ENCODE measurements at places on chromosomes 11 and 22.
A peak's percentile ranks its signal among the peaks of the same experiment; 100 is the strongest.

DNA sequence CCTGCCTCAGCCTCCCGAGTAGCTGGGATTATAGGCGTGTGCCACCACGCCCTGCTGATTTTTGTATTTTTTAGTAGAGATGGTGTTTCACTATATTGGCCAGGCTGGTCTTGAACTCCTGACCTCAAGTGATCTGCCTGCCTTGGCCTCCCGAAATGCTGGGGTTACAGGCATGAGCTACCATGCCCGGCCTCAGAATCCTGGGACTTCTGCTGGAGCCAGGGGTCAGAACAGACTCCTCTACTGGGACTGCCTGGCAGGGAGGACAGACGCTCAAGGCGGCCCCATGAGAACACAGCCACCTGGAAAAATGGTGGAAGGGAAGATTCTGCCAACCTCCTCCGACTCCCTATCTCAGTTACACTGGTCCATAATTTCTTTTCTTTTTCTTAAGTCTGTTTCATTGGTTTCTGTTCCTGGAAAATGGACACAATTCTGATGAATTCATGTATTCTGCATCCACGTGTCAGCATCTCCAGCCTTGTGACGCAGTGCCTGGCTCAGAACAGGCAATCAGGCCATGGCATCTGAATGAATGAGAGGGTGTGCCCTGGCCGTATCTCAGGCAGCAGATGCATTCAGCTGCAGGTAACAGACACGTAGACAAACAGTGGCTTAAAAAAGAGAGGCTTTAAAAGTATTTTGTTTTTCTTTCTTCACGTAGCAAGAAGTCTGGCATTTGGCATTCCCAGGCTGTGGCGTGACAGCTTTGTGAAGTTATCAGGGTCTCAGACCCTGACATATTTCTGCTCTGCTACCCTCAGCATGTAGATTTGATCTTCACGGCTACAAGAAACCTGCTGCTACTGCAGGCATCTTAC, 4.8 kb downstream of the SMIM38 start:
- DNase-seq = no peak

DNA sequence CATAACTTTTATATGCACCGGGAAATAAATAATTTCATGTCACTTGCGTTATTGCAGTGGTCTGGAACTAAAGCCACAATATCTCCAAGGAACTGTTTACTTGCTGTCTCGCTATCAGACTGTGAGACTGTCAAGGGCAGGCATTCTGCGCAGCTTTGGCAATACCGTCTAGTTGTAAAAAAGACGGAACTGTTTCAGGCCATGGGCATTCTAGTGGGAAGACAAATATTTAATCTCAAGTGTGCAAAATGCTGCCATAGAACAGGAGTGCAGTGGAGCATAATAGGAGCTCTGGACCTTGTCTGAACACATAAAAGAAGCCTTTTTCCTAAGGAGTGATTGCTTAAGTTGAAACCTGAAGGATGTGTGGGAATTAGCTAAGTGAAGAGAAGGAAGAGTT, 53.8 kb downstream of the PACS1 start:
- no peak for DNase-seq

- DNase-seq = no peak
These were observed 48.7 kb downstream of the KCNQ1OT1 start for GRCh38 chr11:2651054-2651617.

GRCh38 chr22:36384766-36385481, 2.8 kb downstream of the MYH9 start:
- no peak for DNase-seq

DNA sequence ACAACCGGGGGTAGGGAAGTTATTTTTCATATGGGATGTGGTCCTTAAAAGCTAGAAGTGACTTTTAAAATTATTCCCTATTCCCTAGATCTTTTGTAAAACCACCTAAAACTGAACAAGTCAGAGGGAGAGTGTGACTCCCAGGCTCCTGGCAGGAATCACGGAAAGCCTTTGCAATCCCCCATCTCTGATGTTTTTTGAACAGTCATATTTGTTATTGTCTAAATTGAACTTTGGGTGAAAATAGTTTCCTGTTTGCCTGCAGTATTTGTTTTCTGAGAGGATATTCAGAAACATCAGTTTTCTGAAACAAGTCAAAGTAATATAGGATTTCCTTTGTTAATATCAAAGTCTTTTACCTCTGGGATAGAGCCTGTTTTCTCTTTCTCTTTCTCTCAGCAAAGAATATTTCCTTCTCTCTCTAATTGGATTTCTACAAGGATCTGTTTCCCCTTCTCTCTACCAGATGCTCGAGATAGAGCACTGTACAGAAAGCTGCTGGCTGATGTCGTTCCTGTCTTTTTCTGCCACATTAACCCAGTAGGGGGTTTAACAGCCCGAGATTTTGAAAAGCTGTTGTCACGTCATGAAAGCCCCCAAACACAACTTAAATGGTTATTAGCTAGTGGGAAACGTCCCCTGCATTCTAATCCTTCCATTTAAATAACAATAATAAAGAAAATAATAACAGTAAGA, 132.2 kb upstream of the PITPNB start:
- DNase-seq = no peak

GRCh38 chr11:69915151-69915500, 95.9 kb upstream of the FGF3 start:
- DNase-seq = no peak

- peak; percentile 68 for DNase-seq
These were observed 2.0 kb downstream of the HEPN1 start for GRCh38 chr11:124920870-124921609.

- peak; percentile 42 for DNase-seq
These were observed 189.3 kb downstream of the DBX1 start for GRCh38 chr11:19970944-19971343.

DNA sequence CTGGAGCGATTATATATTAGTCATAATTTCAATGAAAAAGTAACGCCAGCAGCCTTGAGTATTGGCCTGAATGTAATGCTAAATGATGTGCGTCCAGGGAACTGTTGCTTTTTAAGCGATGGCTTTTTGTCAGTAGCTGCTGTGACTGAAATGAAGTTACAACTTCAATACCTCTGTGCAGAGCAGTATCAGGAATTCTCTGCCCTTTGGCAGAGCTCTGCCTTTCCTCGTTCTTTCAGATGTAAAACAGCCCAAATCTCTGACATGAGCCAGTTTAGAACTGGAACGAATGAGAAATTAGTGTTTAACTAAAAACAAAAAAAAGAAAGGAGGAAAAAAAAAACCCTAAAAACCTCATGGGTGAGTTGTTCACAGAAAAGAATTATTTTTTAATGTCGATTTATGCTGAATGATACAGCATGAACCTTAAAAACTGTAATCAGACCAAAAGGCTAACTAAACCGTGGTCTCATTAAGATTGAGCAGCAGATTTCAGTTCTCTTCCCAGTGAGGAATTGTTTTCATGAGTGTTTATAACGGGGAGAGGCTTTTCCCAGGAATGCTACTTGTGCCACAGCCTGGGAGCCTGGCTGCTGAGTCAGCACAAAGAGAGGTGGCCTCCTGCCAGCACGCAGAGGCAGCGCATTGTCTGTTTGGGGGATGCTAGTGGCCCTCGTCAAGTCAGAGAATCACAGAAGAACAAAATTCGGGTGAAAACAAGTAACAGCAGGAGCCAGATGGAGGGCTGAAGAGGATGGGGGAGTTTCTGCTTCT, 146.2 kb upstream of the RASSF10 start:
- DNase-seq = no peak

- DNase-seq = peak; percentile 34
These were observed 621 bp downstream of the KCNC1 start for GRCh38 chr11:17734986-17735817.

Data from activated CD4-positive, alpha-beta T cell treated with anti-CD3 and anti-CD28 coated beads, Interleukin-2, amount 50 U/mL, for 16 hours (primary cell).